Epithelial cell of proximal tubule (primary cell): ENCODE measurements at places on chromosomes 2 and 18. TPM values are rescaled to one million over a fixed set of nuclear protein-coding genes. Genes with fewer than 3 reads are reported as not detected.

DNA sequence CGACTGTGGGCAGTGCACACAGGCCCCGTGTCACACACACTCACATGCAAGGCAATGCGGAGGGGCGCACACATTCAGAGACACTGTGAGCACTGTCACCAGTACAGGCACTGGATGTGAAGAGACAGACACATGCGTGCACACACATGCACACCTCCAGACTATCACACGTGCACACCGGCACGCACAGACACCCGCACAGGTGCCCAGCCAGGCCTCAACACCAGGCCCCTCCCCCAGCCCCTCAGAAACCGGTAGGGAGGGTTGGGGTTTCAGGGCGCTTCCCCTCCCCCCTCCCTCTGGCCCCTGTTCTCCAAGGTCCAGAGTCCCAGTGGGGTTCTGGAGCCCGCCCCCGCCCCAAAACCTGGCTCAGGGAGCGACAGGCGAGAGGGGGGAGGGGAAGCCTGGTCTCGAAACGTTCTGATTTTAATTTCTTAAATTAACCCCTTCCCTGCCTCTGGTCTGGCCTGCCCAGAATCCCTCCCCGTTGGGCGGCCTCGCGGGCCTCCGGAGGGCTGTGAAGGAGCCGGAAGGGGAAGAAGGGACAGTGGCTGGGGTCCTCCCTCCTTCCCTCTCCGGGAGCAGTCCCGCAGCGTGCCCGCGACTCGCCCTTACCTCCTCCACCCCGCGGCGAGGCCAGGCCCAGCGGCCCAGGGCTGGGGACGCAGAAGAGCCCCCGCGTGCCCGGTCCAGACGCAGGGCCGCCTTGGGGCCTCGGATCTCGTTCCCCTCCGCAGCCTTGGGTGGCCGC lies 558 bp downstream of the FBXO41 start:
- DNase-seq: no peak

RTP5 gene
- total RNA-seq: not detected in 2 replicates

DNA sequence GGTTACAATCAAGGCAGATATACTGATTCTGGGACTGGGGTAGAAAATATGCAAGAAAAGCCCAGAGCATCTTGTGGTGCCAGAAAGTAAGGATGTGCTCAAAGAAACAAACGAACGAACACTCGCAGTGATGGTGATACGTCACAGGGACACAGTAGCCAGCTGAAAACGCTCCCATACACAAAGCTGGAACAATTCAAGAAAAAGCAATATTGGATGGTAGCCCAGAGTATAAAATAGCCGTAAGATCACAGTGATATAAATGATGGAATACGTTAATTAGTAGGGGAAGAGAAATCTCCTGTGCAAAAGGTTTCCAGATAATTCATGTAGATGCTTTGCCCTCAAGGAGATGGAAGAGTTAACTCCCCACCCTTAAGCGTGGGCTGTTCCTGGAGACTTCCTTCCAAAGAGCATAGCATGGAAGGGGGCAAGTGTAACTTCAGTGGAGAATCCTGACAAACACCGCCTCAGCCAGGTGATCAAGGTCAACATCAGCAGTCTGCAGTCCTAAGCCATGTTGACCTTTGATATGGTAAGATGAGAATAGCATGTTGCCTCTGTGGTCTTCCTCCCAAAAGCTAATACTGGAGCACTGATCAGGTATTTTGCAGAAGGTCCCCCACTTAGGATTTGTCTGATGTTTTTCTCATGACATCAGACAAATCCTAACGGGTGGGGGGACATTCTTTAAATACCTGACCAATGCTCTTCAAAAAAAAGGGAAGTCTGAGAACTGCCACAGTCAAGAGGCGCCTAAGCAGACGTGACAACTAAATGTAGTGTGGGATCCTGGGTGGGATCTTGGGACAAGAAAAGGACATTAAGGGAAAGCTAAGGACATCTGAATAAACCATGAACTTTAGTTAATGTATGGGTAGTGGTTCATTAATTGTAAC lies 99.0 kb downstream of the NCK2 start:
- no peak for DNase-seq

GRCh38 chr2:109475531-109476210 lies 138.1 kb downstream of the SEPTIN10 start:
- DNase-seq: no peak

POTEF gene
- not detected in 2 replicates for total RNA-seq

PER2 gene
- 0.86 and 4.1 TPM in 2 replicates for total RNA-seq

DNA sequence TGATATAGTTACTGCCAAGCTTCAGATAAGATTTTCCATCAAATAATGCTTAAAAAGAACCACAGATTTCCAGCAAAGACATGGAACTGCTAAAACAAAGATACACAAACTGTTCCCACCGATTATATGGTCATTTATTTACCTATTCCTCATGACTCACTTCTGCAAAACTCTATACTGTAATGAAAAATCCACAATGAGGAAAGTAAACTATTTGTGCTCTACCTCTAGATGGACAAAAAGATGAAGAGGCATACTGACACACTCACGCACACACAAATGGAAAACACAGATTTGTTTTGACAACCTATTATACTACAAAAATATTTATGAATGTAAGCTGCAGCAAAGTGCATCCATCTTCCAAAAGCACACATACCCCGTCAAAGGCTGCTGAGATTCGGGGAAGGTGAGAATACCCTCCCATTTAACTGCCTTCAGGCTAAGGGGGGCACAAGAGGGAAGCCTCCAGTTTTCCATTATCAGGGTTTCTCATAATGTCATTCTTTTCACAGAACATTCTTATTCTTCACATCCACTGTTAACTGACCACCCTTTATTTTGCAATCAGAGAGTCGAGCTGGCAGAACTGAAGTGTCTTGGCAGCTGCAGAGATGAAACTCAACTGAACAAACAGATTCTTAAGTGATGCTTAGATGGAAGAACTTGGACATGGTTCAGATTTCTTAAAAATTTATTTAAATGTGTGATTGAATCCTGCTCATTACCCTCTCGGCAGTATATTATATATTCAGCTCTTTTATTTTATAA lies 115.9 kb upstream of the TANK start:
- no peak for DNase-seq
